Fibroblast of pulmonary artery (primary cell): ENCODE measurements at places on chromosomes 5 and 9.

DNA sequence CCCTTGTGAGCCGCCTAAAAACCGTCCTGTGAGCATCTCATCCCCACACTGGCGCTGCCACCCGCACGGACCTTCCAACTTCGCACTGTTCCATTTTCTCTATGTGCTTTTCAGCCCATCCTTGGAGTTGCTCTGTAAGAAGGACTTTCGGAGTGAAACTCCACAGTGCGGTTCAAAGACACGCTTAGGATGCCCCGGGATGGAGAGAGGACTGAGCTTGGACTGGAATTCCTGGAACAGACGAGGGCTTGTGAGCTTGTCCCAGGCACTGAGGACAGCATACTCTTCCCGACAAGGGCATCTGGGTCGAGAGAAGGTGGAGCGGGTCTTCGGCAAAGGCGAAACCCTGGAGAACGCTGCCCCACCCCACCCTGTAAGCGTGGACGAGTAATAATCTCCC is 187.8 kb downstream of the MEF2C start:
- DNase-seq = no peak

GRCh38 chr5:994821-995220 is 13.8 kb upstream of the NKD2 start:
- DNase-seq = no peak

DNA sequence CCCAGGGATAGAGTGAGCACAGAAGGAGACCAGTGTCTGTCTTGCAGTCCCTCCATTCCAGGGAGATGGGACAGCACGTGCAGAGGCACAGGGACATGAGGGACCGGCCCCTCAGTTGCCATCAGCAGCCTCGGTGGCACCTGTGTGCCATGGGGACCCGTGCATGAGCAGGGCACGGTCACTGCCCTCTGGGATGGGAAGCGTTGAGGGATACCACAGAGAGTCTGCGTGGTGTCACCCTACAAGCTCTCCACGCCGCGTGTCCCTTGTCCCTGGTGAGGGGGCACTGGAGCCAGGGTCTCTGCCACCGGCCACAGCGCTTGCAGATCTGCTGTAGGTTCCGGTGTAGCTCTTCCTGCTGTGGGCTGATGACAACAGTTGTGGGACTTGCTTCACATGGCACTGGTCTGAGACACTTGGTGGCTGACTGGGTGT is 108.1 kb downstream of the CACNA1B start:
- DNase-seq = no peak

DNA sequence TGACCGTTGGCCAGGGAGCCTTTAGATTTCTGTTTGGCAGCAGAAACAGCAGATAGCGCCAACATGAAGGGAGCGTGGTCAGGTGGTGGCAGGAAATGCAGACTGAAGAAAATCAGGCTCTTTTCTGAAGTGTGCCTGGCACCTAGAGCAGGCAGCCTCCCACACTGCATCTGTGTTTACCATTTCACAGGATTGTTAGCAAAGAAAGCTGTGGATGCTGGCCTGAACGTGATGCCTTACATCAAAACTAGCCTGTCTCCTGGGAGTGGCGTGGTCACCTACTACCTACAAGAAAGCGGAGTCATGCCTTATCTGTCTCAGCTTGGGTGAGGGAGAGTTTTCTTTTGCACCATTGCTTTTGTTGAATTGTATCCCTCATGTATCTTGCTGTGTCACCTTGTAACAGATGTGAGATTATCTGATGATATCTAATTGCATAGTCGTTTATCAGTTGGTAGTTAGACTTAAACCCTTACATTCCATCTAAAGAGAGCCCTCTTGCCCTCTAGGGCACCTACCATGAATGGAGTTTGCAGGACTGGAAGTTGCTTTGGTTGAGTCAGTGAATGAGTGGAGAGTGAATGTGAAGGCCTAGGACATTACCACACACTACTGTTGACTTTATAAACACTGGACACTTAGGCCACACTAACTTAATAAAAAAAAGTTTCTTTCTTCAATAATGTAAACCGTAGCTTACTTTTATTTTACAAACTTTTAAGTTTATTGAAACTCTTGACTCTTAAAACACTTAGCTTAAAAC is 42.8 kb downstream of the ACO1 start:
- DNase-seq = peak; percentile 41

- DNase-seq = no peak
Measured at GRCh38 chr5:17436761-17437221, 61.2 kb upstream of the TAF11L2 start.

DNA sequence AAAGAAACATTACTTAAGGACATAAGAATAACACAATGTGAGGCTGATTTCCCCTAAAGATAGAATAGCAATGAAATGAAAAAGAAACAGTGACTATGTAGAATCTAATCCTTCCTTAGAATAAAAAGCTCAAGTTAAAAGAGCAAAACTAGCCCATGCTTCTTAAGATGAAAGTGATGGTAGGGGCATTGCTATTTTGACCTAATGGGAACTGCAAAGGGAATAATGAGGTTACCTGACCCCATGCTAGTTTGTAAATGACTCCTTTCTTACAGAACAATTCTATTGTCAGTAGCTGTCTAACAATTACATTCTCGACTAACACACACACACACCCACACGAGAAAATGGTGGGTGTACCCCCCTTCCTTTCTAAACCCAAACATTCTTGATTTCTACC is 575.8 kb downstream of the CSNK1G3 start:
- DNase-seq = no peak
